Sciatic nerve (tissue), 2 donors: ENCODE measurements at places on chromosomes 13 and 19.

DNA sequence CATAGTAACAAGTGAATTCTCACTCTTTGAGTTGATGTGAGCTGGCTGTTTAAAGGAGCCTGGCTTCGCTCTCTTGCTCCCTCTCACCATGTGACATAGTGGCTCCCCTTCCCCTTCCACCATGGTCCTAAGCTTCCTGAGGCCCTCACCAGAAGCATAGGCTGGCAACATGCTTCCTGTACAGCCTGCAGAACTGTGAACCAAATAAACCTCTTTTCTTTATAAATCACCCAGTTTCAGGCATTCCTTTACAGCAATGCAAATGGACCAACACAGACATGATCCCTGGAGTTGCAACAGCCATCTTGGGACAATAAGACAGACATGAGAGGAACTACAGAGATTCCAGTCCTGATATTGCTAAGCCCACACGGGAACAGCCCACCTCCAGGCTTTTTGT lies 12.6 kb downstream of the TEAD2 start:
- no peak for DNase-seq

GRCh38 chr19:47633517-47633916 lies 24.6 kb downstream of the BICRA start:
- DNase-seq: no peak

DNA sequence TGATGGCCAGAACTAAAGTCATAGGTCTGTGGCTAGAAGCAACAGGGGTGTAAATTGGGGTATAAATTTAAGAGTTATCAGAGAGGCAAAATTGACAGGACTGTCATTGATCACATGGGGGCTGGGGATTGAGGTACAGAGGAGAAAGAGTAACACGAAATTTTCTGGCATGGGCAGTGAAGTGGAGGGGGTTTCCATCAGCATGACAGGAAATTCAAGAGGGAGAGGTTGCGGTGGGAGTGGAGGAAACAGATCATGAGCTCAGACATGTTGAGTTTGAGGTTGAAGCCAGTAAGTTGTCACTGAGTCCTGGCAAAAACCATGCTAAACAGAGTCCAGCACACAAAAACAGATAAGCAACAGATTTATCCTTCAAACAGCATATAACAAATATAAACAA lies 192.1 kb upstream of the TSC22D1 start:
- DNase-seq: no peak

GRCh38 chr19:35498984-35499527 lies 8.8 kb upstream of the KRTDAP start:
- no peak for DNase-seq

GRCh38 chr19:42074513-42075363 lies 1.2 kb upstream of the ZNF574 start:
- no peak for DNase-seq

DNA sequence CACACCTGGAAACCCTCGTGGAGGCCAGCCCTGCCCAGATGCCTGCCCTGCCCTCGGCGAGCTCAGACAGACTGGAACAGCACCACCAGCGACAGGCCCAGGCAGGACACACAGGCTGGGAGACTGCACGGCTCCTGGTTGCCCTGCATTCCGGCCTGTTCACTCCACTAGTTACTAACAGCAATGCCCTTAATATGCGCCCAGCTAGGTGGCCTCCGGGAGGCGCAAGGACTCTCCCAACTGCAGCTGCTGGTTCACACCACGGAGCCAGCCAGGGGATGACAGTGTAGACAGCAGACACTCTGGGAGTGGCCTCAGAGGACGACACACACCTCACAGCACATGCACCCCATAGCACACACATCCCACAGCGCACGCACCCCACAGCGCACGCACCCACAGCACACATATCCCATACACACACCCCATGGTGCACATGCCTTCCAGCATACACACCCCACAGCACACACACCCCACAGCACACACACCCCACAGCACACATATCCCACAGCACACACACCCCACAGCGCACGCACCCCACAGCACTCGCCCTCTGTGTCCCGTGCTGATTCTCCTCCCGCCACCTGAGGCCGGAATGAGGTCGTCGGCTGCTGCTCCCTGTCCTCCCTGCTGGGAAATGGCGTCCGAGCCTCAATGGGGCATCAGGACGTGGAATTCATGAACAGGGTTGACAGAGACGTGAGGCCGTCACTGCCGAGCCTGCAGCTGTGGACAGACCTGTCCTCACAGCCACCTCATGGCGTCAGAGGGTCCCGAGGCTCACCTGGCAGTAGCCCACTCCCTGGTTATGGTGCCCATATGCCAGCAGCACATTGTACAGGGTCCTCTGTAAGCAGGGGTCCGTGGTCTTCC lies 13.6 kb downstream of the GRTP1 start:
- peak; percentile 48 for DNase-seq

GRCh38 chr19:53463263-53463662 lies 4.3 kb upstream of the ZNF813 start:
- DNase-seq: peak; percentile 84

DNA sequence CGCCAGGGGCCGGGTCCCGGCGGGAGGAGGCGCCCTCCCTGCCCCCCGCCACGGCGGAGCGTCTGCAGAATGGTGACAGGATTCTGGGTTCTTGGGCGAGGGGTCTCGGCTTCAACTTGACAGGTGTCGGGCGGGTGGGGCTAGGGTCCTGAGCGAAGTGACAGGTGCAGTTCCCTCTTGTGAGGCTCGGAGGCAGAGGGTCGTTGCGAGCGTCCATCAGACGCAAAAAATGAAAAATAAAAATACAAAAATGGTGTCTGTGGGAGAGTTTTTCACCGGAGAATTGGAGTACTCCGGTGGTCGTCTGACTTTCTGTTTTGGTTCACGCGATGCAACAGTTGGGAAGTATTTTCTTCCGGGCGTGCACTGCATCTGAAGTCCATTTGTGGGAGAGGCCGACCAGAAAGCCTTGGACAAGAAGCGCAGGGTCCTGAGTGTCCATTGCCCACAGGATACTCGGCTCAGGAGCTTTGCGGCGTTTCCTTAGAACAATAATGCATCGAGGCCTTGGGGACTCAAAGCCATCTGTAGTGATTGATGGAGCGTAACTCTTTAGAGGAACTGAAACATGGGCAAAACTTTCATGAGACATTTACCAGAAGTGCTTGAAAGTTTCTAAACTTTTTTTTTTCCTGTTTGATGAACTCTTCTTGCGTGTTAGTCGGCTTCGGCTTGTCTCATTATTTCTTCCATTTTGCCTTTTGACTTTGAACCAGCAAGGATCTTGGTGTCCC lies 759 bp downstream of the RB1 start:
- peak; percentile 61 for DNase-seq

DNA sequence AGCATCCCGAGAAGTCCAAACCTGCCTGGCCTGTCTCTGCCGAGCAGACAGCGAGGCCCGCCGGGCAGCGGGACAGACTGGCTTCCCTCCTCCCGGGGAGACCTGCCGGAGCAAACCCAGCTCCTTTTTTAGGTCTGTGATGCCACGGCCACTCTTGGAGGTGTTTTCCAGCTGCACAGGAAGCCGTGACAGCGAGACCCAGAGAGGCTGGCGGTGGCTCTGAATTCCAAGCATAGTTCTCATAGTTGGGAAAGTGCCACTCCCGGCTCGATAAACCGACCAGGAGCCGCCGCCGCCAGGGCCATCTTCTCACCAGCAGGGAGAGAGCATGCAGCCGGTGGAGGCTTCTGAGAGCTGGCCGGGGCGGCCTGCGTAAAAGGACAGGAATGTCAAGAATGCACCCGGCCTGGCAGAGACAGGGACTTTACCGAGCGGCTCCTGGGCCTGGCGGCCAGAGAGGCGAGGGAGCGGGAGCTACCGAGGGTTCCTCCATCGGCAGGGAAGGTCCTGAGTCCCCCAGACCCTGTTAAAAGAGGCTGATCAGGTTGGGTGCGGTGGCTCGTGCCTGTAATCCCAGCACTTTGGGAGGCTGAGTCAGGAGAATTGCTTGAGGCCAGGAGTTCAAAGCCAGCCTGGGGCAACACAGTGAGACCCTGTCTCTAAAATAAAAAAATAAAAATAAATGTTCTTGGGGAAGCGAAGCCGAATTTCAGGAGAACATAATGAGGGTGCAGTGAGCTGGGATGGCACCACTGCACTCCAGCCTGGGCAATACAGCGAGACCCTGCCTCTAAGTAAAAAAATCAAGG lies 64.9 kb downstream of the GADD45B start:
- DNase-seq: peak; percentile 85

DNA sequence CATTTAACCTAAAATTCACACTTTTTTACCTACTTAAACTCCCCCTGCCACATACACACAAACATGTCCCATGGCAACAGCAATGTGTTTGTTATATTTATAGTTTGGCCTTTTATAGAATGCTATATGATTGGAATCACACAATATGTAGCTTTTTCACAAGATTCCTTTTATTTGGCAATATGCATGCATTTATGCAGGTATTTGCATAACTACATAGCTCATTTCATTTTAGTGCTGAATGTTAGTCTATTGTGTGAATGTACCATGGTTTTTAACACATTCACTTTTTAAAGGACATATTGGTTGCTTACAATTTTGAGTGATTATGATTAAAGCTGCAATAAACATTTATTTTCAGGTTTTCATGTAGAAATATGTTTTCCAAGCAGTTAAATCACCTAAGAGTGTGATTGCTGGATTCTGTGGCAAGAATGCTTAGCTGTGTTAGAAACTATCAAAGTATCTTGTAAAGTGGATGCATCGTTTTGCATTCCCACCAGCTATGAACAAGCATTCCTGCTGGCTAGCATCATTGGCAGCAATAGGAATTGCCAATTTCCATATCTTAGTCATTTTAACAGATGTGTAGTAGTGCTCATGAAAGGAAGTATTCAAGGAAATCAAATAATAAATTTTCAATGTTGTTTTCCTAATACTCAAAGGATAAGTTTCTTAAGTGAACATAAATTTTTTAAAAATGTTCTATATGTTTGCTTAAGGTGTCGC lies 557.0 kb downstream of the SLITRK1 start:
- DNase-seq: no peak

DNA sequence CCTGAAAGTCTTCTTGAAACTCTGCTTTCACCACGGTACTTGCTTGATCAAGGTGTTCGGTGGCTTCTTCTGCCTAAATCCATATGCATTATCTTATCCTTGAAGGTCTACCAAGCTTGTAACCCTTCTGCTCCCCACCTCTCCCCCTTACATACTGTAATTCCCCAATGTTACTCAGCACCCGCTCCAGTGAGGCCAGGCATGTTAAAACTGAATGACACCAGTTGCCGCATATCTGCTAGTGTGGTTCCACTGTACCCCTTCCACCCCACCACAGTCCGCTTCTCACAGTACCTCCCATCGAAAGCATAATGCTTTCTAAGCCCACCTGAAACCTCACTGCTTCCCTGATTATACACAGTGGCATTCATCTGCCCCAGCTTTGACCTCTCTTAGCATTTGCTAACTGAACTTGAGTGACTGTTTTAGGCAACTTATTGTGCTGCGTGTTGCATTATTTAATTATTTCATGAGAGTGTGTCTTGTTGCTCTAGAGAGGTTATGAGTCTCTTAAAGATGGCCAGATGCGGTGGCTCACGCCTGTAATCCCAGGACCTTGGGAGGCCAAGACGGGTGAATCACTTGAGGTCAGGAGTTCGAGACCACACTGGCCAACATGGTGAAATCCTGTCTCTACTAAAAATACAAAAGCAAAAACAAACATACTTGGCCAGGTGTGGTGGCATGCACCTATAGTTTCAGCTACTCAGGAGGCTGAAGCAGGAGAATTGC lies 87.6 kb upstream of the MBNL2 start:
- no peak for DNase-seq

- peak; percentile 90 for DNase-seq
Measured at GRCh38 chr19:47428177-47428894, 9.0 kb upstream of the MEIS3 start.

- DNase-seq: no peak
Measured at GRCh38 chr19:28549680-28550277, 663.2 kb downstream of the UQCRFS1 start.

DNA sequence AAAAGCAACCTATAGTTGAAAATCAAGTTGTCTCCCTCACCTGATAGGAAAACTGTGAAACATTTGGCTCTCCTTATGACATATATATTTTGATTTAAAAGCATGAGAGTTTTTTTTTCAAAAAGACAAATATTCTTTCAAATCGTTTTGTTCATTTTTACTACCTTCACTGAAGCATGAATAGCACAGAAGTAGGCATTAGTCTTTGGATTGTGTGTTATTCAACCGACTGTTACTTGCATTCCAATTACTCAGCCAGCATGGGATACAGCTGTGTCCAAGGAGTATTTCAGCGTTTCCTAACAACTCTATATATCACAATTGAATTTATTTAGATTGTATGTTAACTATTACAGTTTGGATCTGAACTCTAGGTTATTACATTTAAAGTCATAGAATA lies 135.2 kb downstream of the PCDH9 start:
- no peak for DNase-seq

- DNase-seq: no peak
Measured at GRCh38 chr13:41649659-41650058, 192.3 kb downstream of the RGCC start.

DNA sequence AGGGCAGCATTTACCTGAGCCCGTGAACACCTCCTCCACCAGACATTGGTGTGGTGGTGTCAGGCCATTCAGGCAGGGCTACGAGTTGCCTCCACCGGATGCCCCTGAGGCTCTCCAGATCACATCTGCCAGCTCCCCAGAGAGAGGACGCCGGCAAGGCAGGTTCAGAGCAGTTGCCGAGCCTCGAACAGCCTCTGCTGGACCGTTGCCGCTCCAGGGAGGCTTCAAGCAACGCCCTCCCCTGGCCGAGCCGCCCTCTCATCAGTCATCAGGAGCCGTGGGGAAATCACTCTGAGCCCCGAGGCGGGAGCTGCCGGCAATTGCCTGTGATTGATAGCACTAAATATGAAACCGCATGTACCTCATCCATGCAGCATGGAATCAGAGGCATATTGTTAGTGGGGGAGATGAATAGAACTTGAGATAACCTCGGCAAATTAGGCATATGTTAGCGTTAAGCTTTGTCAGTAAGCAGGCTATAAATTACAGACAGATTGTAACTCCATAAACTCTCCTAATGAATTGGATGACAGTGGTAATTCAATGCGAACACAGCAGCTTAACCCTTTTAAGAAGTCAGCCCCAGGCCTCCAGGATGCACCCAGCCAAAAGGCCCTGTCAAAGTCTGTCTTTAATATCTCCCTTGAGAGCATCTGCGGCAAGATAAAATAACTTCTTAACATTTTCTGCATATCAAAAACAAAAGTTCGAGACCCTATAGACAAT lies 29.8 kb upstream of the SPACA7 start:
- DNase-seq: no peak

DNA sequence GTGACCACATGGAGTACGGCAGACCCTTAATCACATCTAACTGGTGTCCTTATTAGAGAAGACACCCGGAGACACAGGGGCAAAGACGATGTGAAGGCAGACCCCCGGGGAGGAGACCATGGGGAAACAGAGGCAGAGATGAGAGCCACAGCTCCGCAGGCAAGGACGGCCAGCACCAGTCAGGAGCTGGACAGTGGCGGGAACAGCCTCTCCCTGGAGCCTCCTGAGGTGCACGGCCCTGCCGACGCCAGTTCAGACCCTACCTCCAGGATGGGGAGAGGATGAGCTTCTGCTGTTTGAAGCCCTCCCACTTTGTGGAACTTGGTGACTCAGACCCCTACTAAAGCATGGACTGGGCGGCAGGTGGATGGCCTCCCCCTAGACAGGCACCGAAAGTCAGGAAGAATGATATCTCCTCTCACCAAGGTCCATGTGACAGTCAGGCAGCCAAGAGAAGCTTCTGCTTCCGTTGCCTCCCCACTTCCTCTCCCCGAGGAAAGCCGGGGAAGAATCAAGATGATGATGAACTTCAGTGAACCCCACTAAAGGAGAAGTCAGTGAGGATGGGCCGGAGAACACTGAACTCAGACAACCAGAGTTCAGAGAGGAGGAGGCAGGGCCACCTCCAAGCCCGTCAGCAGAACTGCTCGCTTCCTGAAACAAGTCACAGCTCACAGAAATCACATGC lies 25.4 kb downstream of the RAB20 start:
- DNase-seq: no peak

- DNase-seq: no peak
Measured at GRCh38 chr13:112971288-112971643, 2.3 kb downstream of the MCF2L start.
